ENCODE measurements at places on chromosomes 1 and 21.

GRCh38 chr1:152034654-152035538 is 1.9 kb downstream of the S100A11 start:
- no peak for DNase-seq

DNA sequence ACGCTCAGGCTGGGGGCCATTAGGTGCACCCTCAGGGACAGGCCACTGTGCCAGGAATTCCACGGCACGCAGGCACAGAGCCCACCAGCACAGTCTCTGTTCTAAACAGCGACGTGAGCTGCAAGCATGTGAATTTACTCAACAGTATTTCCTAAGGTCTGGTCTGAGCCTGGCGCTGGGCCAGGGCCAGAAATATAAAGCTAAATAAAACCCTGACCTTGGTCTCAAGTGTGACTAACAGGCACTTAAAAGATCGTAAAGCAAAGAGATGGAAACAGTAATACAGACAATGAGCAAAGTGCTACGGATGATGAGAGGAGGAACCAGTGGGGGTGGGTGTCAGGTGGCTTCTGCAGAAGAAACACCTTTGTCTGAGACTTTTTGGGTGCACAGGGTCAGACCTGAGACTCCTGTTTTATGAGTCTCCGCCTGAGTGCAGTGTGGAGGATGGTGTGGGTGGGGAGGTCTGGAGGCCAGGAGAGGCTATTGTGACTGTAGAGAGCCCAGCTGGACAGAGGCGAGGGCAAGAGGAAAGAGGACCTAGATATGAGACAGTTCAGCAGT is 53.4 kb upstream of the EDN2 start:
- no peak for DNase-seq

DNA sequence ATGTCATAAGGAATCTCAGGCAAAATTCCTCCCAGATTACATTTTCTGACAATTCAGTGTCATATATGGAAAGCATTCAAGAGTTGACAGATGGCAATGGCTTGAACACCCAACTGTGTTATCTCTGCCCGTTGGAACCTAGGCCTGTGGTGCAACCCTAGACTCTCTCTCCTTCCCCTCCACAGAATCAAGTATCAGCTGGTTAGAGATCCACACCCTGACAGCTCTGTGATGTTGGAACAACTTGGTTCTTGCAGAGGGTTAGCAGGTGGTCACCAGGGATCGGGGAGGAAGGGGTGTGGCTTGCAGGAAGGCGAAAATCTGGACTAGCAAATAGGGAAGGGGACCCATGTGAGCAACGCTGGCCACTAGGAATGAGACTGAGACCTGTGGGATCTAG is 26.3 kb downstream of the PCSK9 start:
- no peak for DNase-seq

DNA sequence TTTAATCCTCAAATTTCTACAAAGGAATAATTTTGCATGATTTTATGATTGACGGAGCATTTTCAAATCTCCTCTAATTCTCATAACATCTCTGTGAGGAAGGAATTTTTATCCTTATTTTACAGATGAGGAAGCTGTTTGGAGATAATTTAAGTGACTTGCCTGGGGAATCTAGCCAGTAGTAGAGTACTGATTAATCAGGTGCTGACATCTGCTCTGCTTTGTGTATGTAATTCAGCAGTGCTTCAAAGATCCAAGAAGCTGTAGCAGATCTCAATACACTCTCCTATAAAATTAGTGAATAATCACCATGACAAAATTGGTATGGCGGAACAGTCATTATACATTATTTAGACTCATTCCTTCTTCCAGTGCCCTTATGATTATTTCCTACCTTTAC is 46.0 kb downstream of the DPH5 start:
- DNase-seq = no peak

- no peak for DNase-seq
These were observed 24.1 kb downstream of the MROH9 start for GRCh38 chr1:170959385-170959784.

DNA sequence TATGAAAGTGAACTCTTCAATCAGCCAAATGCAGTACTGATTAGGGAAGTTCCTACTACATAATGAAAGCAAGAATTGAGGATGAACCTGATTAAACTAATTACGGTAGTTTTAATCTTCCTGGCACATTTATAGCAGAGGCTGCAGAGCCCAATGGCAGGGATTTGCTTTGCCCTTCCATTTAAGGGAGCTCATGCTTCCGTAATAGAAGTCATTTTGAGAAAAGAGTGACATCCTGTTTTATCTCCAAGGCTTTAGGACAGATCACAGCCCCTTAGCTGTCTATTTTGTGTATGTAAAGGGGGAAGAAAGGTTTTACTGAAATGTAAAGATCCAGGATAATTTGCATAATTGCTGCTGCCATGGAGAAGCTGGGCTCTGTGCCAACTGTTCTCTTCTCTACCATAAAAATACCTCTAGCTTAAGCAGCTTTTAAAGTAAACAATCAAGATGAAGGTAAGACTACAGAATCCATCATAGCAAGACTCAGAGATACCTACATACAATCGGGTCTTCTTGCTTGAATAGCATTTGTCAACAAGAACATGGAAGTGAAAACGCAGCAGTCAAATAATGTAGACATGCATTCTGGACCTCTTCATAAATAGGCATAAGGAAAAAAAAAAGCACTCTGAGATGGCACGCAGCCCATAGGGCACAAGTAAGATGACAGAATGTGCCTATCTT is 62.5 kb downstream of the ASH1L start:
- no peak for DNase-seq

DNA sequence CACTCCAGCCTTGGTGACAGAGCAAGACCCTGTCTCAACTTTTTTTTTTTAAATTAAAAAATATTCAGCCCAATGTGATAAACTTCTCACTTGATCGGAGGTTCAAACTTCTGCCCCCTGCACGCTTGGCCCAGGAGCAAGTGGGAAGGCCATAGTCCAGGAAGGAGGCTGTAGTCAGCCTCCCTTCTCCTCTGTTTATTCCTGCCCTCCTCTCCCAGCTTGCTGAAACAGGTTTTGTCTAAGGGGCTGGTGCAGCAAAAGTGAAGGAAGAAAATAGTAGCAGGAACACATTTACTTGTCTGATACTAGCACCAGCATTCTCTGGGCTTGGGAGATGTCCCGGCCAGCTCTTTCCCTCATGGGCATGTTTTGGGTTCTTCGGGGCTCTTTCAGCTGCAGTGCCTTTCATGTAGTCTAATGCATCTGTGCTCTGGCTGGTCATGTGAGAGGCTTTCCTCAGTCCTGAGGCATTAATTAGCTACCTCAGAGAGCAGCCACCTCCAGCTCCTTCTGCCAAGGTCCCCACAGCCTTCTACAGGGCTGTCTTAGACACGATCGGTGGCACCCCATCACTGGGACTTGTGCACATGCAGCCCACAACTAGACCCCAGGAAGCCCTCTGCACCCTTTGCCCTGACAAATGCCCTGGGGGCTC is 12.9 kb downstream of the SLC44A3 start:
- no peak for DNase-seq

- peak; percentile 25 for DNase-seq
These were observed 517 bp downstream of the LRIG2 start for GRCh38 chr1:113073479-113073950.

DNA sequence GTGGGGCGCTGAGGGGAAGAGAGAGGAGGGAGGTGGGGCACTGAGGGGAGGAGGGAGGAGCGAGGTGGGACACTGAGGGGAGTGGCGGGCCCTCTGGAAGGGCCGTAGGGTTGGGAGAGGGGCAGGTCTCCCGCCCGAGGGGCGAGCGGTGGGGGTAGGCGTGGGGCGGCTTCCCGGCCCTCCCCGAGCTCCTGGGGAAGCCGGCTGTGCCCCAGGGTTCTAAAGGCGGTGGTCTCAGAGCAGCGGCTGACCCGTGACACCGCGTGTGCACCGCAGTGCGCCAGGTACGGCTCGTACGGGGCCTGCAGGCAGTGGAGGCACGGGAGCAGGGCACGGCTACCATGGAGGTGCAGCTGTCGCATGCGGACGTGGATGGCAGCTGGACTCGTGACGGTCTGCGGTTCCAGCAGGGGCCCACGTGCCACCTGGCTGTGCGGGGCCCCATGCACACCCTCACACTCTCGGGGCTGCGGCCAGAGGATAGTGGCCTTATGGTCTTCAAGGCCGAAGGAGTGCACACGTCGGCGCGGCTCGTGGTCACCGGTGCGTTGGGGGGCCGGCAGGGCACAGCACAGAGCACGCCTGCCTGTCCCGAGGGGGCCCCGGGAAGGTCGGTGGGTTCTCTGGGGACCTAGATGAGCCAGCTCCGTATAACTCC is 68.5 kb downstream of the OBSCN start:
- no peak for DNase-seq

DNA sequence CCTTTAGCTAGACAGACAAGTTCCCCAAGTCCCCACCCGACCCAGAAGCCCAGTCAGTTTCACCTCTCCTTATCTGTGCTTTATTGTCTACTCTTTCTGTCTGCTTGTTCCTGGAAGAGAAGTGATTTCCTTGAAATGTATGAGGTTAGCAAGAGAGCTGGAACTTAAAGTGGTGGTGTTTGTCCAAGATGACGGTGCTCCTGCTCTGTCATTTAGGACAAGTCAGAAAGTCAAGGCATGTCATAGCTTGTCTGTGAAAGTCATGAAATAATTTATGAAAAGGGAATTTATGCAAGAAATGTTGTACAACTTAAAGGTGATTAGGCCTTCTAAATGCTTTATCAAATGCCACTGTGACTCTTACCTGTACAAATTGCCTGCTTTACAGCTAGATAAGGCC is 178.1 kb downstream of the PLA2G4A start:
- no peak for DNase-seq

DNA sequence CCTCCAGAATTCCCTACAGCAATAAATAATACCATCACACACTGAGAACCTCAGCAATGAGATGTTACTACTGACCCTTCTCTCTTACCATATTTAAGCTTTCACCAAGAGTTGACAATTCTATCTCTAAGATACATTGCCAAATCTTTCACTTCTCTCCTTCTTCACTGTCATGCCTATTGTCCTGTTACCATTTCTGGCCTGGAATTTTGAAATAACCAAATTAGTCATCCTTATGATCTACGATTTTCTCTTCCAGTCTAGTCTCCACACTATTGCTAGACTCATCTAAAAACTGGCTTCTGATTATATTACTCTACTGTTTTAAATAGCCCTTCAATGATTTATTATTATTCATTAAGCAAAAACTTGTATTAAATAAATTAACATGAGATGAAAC is 656.1 kb upstream of the ADGRL4 start:
- no peak for DNase-seq

GRCh38 chr21:15543473-15543872 is 186.3 kb upstream of the USP25 start:
- no peak for DNase-seq

- DNase-seq = no peak
These were observed 14.9 kb downstream of the FASLG start for GRCh38 chr1:172673761-172674160.

GRCh38 chr1:207921321-207921720 is 10.4 kb upstream of the CD34 start:
- no peak for DNase-seq

GRCh38 chr1:106276871-106277270 is 779.6 kb upstream of the PRMT6 start:
- DNase-seq = no peak

DNA sequence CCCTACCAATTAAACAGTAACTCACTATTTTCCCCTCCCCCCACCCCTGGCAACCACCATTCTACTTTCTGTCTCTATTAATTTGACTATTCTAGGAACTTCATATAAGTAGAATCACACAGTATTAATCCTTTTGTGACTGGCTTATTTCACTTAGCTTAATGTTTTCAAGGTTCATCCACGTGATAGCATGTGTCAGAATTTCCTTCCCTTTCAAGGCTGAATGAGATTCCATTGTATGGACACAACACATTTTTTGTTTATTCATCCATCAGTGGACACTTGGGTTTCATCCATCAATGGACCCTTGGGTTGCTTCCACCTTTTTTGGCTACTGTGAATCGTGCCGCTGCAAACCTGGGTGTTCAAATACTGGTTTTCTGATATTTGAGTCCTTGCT is 41.7 kb downstream of the EIF2D start:
- DNase-seq = no peak

DNA sequence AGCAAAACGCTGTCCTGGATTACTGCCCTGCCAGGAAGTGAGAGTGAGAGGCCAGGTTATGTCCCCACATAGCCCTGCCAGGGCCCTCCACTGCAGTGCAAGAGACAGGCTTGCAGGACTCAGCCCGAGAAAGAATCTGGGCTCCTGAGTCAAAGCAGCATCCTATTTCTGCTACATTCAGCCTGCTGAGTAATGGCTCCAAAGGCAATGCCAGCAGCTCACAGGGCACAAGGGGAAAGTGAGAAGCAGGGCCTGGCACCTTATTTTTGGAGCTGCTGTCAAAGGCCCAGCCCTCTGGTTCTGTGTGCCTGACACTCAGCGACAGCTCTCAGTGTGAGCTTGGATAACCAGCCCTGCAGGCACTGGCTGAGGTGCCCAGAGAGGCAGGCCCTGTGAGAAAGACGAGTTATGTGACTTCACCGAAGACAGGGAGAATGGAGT is 83.9 kb downstream of the DTL start:
- no peak for DNase-seq

DNA sequence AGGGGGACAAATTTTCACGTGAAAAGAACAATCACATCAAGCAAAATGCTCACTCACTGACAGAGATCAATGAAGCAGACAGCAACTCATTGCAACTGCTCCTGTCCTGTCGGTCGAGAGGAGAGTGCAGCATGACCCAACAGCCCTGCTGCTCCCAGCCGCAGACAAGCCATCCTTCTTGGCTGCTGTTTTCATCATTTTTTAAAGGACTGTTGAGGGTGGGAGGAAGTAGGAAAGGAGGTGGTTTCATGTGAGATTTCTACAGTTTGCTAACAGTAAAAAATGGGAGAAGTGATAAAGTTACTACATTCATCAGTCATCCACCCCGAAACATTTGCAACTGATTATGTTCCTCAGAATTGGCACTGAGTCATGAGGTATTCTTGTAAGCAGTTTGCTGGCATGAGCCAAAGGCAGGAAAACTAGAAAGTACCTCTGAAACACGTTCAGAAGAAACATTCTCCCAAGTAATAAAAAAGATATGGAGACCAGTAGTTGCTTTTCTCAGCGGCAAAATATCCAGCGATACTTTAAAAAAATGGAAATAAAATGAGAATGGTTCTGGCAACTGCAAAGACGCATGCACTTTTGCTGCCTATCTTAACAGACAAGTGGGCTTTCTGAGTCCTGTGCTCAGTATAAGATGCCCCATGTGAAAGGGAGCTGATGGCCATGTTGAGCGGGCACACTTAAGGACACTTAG is 72.0 kb upstream of the CLDN14 start:
- DNase-seq = no peak

- DNase-seq = no peak
These were observed 22.3 kb upstream of the FAM78B start for GRCh38 chr1:166189126-166189525.

GRCh38 chr21:24938573-24938972 is 668.7 kb downstream of the MRPL39 start:
- no peak for DNase-seq

All from cortex of kidney (tissue), 1 donor.